ENCODE measurements at places on chromosomes 13 and 19.

DNA sequence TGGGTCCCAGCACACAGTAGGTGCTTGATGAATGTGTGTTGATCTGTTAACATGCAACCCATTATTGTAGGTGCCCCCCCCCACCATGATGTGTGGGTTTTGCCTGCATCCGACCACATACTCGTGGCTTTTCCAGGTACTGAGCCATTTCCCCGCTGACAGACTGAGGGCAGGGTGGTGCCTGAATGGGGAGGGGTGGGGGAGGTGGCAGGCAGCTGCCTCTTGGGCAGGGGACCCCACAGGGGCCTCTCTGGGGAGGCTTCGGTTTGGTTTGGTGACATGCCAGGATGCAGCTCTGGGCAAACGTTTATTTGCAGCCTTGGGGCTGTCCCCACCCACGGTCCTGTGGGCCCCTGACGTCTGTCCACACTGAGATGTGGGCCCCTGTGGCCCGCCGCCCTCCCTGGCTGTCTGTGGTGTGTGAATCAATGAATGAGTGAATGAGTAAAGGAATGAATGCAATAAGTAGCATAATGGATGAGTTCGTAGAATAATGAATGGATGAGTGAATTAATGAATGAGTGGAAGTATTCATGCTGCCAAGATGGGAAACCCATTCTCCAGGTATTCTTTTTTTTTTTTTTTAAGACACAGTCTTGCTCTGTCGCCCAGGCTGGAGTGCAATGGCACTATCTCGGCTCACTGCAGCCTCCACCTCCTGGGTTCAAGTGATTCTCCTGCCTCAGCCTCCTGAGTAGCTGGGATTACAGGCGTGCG, 9.0 kb upstream of the JUND start:
- no peak for DNase-seq

GRCh38 chr13:63636316-63636993, 2220.8 kb upstream of the PCDH20 start:
- no peak for DNase-seq

GRCh38 chr19:13095934-13096927, 6.4 kb downstream of the LYL1 start:
- peak; percentile 83 for DNase-seq

- peak; percentile 81 for DNase-seq
These were observed 4.9 kb upstream of the ERCC1 start for GRCh38 chr19:45428384-45429231.

- no peak for DNase-seq
These were observed 218.4 kb upstream of the TMTC4 start for GRCh38 chr13:100892981-100893380.

DNA sequence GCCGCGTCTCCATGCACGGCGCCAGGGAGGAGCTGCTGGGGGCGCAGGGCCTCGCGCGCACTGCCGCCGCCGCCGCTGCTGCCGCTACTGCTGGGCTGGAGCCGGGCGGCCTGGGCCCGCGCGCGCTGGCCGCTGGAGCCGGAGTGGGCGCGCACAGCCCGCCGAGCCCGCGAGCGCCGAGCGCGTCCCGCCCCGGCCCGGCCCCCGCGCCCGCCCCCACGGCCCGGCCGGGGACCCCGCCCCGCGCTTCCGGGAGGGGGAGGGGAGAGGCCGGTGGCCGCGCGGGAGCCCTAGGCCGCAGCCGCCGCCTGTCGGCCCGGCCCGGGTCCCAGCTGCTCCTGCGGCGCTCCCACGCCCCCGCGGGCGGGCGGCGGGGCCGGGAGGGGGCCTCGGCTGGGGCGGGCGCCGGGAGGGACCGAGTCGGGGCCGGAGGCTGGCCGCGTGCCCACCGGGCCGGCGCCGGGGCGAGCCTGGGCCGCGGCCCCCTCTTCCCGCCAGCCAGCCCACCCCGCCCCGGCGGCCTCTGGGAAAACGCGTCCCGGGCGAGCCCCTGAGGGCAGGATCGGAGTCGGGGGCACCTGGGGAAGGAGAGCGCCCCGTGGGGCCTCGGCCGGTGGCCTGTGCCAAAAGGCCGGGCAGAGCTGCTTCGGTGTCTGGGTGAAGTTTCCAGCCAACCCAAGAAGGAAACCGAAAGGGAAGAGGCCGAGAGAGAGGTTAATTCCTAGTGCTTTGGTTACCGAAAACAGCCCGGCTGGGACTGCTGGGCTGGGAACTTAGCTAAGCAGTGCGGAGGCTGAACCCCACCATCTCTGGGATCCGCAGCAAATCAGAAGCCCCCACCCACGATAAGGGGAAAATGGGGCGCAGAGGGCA, at the start of gene STK24:
TSS of gene STK24 (minus strand) at position 145 of the 873 bp plus-strand sequence. CDS start 321 bp downstream, outside the sequence.
- DNase-seq: peak; percentile 85
